Stimulated activated CD4-positive, alpha-beta T cell treated with anti-CD3 and anti-CD28 coated beads, Interleukin-4, amount 100 ng/mL, for 48 hours (primary cell): ENCODE measurements at places on chromosomes 5 and 9.

DNA sequence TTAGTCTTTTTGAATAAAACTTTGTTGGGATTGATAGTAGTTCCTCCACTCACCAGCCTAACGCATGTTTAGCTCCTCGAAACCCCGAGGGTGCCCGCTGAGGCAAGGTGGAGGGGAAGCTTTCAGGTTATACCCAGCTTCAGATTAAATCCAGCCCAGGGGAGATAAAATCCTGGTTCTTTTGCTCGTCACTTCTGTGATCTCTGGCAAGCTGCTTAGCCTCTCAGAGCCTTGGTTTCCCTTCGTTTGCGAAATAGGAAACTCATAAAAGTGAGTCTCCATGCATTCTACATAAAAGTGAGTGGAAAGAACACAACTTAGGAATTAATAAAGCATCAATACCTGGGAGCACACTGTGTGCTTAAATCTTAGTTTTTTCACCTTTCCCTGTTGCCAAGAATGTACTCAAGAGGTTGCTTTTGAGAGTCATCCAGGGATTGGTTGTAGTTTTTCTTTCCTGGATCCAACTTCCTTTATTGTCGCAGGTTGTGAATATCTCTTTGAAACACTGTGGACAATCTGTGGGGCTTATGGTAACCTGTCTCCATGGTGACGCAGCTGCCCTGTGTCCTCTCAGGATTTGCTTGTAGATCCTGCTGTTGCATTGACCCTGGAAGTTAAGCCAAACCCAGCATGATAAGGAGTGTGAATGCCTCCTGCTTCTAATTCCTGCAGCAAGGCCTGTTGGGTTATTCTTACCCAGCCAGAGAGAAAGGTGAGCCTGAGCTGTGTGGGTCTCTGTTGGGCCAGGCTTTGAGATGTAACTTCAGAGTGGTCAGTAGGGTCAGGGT, 2.0 kb downstream of the GALNT12 start:
- DNase-seq: no peak

DNA sequence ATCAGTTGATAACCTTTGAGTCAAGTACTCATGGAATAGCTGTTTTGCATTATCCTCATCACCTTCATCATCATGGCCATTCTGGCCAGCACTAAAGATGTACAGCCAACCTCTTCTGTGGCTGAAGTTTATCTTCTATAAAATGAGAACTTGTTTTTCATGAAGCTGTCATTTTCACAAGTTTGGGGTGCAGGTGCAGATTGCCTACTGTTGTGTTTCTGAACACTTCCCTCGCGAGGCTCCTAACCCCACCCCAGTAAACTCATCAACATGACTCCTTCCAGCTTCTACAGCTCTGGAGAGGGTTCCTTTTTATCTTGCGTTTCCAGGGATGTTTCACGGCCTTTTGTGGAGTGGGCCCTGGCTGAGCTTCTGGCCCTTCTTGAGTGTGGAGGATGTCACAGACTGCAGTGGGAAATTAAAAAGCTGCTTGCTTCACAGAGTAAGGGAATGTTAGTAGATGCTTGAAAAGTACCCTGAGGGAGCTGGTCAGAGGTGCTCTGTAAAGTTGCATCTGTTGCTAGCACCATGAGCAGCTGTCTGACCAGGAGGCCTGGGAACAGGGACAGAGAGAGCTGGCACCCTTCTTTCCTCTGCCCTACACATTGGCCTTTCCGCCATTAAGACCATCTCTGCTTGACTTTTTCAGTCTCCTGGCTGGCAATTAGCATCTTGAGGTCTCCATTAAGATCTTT, 24.9 kb downstream of the SYK start:
- no peak for DNase-seq

DNA sequence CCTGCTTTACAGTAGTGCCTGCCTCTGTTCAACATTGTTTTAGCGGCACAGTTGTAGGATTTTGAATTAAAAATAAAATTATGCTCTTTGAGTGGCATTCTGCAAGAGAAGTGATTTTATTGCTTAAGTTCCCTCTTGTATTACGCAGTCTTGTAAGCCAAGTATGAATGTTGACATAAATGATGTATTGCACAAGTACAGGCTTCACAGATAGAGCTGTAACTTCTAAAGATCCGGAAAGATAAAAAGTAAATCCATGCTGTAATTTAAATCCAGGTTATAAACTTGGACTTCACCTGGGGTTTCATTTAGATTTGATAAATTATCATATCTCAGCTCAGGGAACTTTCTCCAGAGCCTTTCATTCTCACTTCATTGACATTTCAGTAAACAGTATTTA, 1114.7 kb downstream of the PTPRD start:
- DNase-seq: no peak

- peak; percentile 47 for DNase-seq
Measured at GRCh38 chr5:76542887-76543690, 80.1 kb downstream of the F2RL2 start.

- DNase-seq: no peak
Measured at GRCh38 chr5:66850354-66851075, 254.3 kb downstream of the MAST4 start.
